ENCODE measurements at places on chromosomes 6 and 20. TPM values are rescaled to one million over a fixed set of nuclear protein-coding genes. Genes with fewer than 3 reads are reported as not detected.
A peak's percentile ranks its signal among the peaks of the same experiment; 100 is the strongest.

DNA sequence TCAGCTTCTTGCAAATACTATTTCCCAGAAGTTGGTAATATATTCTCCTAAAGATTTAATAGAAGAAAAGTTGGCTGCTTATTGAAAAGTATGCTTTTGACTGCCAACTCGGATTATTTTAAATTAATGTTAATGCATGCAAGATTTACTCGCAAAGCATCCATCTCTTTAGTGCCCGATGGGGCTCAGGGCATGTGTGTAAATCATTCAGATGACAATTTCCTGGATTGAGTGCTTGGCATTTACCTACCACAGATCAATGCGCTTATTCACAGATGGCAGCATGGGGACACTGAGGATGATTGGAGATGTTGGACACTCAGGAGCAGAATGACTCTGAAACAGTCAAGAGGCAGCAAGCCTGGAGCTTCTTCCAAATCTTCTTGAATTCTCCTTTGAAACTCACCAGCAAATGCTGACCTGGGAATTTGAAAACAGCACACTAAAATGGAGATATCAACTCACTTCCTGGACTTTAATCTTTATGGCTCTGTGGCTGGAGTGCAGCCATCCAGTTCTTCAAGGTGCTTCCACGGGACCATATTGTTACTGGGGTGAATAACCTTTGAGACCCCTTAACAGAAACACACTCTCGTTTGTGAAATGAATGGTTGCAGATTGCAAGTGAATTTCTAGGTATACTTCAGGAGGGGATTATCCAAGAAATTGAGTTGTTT lies 34.1 kb upstream of the TIAM2 start:
- no peak for DNase-seq

GRCh38 chr6:117548797-117549301 lies 53.5 kb downstream of the GOPC start:
- no peak for DNase-seq

GRCh38 chr6:170295510-170296422 lies 4.9 kb upstream of the DLL1 start:
- DNase-seq, result no peak

GRCh38 chr20:7924692-7925091 lies 15.6 kb downstream of the HAO1 start:
- no peak for DNase-seq

- no peak for DNase-seq
These were observed 49.1 kb downstream of the CNKSR3 start for GRCh38 chr6:154461348-154461747.

DNA sequence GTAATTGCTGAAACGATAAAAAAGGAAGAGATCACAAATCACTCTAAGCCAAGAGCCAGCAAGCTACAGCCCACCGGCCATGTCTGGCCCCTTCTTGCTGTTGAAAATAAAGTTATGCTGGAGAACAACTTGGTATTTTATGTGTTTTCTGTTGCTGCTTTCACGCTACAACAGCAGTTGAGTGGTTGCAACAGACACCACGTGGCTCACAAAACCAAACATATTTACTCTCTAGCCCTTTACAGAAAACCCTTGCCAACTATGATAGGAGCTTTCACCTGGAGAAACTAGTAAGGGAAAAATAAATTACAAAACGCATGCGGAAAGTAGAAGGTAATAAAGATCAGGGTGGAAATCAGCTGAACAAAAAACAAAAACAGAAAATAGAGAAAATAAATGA lies 41.1 kb upstream of the SLCO4A1 start:
- DNase-seq, result no peak

Gene RAB44
- 0.05 TPM for total RNA-seq

DNA sequence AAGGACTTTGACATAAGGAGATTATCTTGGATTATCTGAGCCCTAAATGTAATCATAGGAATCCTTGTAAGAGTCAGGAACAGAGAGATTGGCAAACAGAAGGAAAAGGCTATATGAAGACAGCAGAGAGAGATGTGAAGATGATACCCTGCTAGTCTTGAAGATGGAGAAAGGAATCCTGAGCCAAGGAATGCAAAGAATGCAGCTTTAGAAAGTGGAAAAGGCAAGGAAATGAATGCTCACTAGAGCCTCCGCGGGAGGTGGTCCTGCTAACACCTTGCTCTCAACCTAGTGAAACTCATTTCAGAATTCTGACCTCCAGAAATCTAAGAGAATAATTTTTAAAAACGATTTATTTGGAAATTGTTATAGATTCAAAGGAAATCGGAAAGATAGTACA lies 117.1 kb downstream of the TBXT start:
- DNase-seq, result no peak

Gene OPRM1
- not detected for total RNA-seq

- no peak for DNase-seq
These were observed 69.7 kb downstream of the SAMD5 start for GRCh38 chr6:147578159-147578558.

DNA sequence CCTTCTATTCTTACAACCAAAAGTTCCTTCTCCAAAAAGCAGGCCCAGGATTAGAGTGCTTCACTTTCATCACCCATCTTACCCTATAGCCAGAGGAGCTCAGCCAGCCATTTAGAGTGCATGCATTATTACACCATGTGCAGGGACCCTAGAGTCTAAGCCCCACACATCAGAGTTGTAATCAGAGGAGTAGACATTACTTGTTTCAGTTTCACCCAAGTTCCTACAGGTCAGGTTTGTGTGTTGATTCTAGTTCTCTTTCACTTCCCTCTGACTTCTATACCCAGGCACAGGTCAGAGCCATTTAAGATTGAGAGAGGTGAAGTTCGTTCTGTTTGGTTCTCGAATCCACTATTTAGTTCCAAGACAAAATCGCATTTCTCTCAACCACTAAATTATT lies 16.3 kb upstream of the ARFGEF3 start:
- peak; percentile 11 for DNase-seq

- DNase-seq, result peak; percentile 31
These were observed 101.0 kb downstream of the EYA2 start for GRCh38 chr20:46995561-46996142.

DNA sequence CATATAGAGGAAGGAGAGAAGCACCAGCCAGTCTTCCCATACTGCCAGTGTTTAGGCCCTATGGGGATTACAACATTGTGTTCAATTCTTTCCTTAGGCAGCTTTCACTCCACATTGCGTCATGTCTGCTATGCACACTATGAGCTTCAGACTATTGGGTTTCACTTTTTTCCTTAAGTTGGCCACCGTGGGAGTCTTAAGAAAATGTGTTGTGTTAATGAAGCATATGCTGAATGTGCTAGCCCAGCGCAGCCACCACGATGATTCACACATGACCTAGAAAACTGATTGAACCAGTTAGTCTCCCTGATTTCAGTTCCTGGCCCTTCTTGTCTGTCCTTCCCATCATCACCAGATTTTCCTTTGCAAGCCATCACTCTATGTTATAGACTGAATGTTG lies 21.5 kb downstream of the TUBB2B start:
- DNase-seq, result no peak

Gene RSPO3
- total RNA-seq, result not detected
